Epithelial cell of proximal tubule (primary cell): ENCODE measurements at places on chromosomes 7 and 10.

GRCh38 chr7:31302356-31302755, 38.2 kb downstream of the NEUROD6 start:
- DNase-seq = no peak

- DNase-seq = no peak
Measured at GRCh38 chr10:131785121-131785460, 115.7 kb upstream of the PPP2R2D start.

DNA sequence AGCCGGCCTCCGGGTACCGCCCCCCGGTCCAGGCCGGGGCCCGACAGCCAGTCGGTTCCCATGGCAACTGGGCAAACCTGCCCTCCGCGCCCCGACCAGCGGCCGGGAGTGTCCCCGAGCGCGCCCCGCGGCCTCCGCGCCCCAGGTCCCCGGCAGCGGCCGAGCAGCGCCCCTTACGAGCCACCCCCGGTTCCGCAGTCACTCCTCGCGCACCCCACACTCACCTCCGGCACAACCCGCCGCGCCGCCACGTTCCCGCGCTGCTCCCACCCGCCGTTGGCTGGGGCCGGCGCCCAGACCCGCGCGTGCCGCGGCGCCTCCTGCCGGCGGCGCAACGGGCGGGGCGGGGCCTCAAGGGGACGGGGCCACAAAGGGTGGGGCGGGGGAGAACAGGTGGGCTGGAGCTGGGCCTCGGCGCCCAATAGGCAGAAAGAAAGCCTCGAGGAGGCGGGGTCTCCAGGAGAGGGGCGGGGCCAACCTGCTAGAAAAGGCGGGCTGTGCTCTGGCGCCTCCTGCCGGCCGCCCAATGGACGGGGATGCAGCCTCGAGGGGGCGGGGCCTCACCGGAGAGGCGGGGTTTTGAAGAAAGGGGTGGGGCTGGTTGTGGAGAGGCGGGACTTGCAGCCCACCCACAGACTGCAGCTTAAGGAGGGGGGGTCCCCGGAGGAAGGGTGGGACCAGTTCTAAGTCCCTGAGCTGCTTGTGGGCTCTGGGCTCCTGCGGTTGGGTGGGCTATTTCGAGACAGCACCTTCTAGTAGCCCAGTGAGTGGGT, at the start of gene RADIL:
TSS of gene RADIL (minus strand) at position 345 of the 773 bp plus-strand sequence. CDS start 5,577 bp downstream, outside the sequence.
- DNase-seq = no peak

DNA sequence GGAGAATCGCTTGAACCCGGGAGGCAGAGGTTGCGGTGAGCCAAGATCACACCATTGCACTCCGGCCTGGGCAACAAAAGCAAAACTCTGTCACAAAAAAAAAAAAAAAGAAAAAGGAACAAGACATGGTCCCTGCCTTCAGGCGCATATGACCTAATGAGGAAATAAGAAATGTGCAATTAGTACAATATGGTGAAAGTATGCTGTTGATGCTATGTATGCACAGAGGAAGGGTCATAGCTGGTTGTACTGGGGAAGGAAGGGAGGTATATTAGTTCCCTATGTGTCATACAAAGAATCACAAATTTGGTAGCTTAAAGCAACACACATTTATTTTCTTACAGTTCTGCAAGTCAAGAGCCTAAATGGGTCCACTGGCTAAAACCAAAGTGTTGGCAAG, 97.8 kb upstream of the MPP7 start:
- no peak for DNase-seq

- no peak for DNase-seq
Measured at GRCh38 chr10:35390843-35391152, 54.5 kb downstream of the CCNY start.

DNA sequence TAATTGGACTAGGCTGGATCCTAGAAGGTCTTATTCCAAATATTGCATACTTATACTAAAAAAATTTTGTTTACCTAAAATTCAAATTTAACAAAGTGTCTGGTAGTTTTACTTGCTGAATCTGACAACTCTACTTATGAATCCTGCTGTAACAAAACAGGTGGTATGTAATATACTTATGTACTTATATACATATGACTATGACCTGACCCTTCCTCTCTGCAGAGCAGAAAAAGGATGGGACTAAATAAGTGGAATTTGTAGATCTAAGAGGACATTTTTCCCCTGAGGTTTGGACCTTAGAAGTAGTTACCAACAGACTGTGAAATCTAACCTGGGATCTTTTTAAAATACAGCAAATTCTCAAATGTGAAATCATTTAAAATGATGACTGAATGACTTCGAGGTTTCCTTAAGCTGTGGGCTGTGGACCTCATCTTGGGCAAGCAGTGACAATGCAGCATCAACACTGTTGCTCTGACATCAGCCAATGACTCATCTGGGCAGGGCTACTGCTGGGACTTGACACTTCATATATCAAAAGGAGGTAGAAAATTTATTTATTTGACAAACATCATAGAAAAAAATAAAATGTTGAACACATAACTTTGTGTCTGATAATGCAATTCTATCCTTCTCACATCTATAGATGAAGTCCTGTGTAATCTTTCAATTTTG, 73.6 kb downstream of the RELN start:
- peak; percentile 15 for DNase-seq

DNA sequence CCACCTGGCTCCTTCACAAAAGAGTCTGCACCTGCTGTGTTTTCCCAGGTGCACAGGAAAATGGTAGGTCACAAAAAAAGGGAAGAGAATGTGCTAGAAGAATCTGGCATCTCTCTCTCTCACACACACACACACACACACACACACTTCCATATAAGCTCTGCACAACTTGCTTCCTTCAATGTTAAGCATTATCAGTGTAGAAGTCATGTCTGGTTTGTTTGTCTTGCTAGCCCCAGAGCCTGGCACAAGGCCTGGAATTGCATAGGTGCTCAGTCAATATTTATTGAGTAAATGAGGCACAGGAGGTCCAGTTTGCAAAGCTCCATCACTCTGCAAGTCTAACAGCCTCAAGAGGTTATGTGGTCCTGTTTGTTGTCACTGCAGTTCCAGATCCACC, 867.3 kb upstream of the AUTS2 start:
- no peak for DNase-seq

DNA sequence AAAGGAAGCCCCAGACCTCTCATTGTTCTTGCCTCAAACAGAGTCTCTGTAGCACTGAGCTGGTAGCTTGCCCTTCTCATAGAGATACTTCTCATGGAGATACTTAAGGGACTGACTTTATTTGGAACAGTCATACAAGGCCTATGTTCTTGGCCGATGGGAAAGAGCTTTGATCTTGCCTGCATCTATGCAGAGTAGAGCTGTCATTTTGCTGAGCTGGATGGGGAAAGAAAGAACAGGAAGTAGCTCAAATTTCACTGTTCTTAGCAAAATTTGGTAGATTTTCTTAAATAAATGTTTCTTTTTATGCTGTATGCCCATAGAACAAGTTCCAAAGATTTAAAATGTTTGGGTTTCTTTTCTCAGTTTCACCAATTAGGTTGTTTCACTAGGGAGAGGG, 119.3 kb upstream of the SEC61G start:
- no peak for DNase-seq

DNA sequence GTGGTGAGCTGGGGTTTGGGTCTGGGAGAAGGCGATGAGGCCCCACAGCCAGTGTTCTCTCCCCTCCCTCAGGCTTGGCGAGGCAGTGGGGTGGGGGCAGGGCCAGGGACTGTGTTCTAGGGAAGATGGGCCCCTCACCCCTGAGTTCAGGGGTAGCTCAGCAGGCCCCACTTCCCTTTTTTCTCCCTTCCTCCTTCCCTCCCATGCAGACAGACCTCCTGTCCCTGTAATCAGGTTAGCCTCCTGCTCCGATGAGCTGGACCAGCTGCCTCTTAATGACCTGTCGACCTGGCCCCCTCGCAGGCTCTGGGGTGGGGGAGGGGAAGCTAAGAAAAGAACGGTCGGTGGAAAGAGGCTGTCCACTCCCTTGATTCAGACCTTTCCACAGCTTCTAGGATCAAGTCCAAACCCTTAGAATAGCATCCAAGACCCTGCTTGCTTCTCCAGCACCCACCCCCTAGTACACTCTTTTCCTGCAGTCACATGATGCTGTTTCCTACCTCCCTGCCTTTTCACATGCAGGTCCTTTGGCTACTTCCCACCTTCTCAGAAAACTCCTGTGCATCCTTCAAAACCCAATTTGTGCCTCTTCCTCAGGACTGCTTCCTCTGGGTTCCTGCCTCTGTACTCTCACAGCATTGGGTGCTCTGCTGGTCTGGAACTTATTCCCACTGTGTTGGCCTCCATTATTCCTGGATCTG, 64.1 kb downstream of the ZMIZ1 start:
- DNase-seq = no peak

DNA sequence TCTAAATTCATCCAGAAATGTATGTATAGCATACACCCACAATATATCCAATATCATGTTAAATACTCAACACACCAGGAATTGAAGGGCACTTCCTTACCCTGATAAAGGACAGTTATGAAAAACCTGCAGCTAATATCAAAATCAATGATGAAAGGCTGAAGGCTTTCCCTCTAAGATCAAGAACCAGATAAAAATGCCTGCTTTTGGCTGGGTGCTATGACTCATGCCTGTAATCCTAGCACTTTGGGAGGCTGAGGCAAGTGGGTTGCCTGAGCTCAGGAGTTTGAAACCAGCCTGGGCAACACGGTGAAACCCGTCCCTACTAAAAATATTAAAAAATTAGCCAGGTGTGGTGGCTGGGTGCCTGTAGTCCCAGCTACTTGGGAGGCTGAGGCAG, 21.6 kb upstream of the UPP1 start:
- DNase-seq = no peak

DNA sequence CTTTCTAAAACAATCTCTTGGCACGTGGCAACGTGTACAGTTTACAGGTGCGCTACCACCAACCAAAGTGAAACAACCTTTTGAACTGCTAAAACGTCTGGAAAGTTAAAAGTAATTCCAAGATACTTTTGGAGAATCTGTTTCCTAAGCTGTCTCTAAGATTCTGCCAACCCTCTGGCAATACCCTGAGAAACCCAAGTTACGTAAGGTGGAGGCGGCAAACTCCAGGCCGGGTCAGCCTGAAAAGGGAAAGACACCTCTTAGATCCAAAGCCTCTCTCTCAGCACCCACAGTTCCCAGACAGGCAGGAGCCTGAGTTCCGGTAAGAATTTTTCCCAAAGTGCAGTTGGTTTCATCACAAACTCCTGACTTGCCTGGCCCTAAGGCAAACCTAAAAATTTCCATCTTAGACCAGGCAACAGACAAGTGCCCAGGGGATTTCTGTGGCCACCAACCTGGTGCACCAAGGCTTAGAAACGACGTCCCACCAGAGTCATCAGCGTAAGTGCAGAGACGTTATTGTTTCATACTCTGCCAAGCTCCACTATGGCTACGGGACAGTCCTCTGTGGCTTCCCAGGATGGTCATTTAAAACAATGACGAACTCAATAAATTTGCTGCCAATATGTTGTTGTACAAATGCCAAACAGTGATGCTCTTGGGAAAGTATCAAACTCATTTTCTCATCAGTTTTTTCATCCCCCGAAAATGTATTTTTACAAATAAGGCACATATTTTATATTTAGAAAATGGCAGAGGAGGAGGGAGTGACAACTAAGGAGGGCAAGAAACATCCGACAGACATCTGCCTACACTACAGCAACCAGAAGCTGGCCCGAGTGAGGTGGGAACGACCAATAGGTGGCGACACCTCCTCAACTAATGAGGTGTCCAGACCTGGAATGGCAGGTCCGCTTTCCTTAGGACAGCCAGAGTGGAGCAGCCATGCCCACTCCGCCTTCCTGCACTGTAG, 205.8 kb upstream of the FRMD4A start:
- DNase-seq = no peak

DNA sequence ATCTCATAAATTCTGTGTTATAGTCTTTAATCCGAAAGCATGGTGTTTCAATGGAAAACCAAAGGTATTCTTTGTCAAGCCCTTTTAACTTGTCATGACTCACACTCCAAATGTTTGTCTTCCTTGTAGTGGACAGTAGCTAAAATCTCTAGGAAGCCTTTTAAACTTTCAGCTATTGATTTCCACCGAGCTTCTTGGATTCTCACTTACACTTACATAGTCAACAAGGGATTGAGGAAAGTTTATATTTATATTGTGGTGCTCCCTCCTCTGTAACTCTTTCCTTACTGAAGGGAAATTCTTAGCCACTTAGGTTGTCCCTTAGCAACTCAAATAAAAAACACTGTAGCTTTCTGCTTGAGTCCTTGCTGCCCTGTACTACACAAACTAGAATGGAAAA, 31.2 kb upstream of the GPR37 start:
- DNase-seq = no peak

DNA sequence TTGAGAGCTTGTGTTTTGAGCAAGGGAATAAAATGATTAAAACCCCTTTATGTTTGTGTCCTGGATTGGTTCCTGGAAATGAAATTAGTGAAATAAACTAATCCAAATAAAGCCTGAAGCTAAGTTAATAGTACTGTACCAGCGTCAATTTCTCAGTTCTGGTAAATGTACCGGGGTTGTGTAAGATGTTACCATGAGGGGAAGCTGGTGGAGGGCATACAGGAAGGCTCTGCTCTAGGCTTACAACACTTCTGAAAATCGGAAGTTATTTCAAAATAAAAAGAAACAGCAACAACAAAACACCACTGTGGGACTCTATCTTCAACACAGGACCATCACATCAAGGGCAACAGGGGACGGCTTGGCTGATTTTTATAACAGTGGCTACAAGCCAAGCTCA, 257.0 kb downstream of the CREB5 start:
- no peak for DNase-seq

DNA sequence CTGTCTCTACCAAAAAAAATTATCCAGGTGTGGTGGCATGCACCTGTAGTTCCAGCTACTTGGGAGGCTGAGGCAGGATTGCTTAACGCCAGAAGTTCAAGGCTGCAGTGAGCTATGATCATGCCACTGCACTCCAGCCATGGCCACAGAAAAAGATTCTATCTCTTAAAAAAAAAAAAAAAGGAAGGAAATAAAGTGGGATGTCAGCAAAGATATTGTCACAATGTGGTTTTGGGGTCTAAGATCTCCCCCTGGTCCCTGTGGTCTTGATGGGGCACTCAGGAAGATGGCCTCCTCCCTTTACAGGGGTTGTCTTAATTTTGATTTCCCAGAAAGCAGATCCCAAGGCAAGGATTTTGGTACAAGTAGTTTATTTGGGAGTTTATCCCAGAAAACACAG, 7.4 kb upstream of the KAZALD1 start:
- DNase-seq = no peak

DNA sequence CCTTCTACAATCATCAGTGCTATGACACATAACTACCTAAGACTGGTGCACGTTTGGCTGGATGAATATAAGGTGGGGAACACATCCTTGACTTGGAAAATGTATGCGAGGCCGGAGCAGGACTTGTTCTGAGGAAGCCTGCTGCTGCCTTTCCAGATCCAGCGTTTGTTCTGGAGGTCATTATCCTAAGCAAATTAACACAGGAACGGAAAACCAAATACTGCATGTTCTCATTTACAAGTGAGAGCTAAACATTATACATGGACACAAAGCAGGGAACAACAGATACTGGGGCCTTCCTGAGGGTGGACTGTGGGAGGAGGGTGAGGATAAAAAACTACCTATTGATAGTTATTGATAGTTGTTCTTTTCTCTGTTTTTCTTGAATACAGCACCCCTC, 10.8 kb upstream of the GALNT11 start:
- DNase-seq = no peak

- DNase-seq = no peak
Measured at GRCh38 chr10:112353046-112353445, 20.9 kb upstream of the ACSL5 start.

- DNase-seq = no peak
Measured at GRCh38 chr10:6171881-6172695, 30.6 kb upstream of the PFKFB3 start.

GRCh38 chr7:47290867-47291266, 291.0 kb downstream of the TNS3 start:
- DNase-seq = no peak

GRCh38 chr7:39733881-39734632, 110.7 kb downstream of the RALA start:
- peak; percentile 69 for DNase-seq
